ENCODE measurements at places on chromosomes 5 and 9.
A peak's percentile ranks its signal among the peaks of the same experiment; 100 is the strongest.

- no peak for DNase-seq
Observed at GRCh38 chr5:83096660-83097339, 19.5 kb downstream of the XRCC4 start.

- DNase-seq, result no peak
Observed at GRCh38 chr9:95640336-95640735, 123.6 kb upstream of the PTCH1 start.

DNA sequence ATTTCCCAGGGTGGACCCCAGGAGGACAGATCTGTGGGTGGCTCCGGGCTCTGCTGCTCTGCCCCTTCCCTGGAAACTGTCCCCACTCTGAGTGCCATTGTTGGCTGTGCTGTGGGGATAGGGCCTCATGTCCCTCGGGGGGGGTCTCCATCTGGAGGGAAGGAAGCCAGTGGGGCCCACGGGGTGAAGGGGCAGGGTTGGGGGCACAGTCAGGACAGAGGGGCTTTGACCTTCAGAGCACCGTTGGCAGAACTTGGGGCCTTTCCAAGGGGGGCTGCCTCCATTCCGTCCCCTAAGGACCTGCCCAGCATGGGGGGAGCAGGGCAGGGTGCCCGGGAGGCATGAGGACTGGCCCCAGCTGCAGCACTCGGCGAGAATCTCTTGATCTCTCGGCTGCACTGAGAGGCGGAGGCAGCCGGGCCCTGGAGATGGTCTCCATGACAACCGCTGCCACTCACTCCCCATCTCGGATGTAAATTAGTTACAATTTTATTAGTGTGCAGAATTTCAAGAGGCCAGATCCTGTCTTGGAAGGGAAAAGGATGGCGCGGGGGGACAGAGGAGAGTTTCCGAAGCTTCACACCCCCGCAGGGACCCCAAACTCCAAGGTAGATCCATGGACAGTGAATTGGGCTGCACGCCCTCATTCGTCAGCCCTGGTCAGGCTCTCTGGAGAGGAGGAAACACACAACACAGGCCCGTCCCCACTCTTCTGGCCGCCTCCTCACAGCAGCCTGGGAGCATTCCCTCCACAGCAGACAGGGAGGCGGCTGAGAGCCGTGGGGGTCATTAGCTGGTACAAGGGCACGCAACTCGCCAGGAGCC is 216.2 kb upstream of the IER5L start:
- DNase-seq, result no peak

- DNase-seq, result no peak
Observed at GRCh38 chr9:113409481-113409880, 994 bp downstream of the POLE3 start.

- DNase-seq, result no peak
Observed at GRCh38 chr5:6305853-6306252, 72.5 kb downstream of the MED10 start.

GRCh38 chr5:157827423-157827822 is 31.5 kb downstream of the CLINT1 start:
- DNase-seq, result no peak

DNA sequence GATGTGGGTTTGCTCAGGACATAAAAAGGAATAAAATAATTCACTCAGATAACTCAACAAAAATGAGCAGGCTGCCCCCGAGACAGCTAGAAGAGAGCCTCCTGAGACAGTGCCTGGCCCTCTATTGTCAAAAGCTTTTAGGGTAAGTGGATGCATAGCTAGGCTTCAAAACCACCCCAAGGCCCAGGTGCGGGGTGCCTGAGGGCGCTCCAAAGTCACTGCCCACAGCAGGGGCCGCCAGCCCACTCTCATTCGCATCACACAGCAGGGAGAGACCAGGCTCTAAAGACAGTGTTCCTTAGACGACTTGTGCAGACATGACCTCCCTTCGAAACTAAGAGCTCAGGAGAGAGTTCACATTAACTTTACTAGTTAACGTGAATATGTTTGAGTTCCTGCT is 271.5 kb downstream of the FSTL4 start:
- DNase-seq, result no peak

GRCh38 chr5:129113867-129114266 is 19.3 kb downstream of the ISOC1 start:
- DNase-seq, result no peak

DNA sequence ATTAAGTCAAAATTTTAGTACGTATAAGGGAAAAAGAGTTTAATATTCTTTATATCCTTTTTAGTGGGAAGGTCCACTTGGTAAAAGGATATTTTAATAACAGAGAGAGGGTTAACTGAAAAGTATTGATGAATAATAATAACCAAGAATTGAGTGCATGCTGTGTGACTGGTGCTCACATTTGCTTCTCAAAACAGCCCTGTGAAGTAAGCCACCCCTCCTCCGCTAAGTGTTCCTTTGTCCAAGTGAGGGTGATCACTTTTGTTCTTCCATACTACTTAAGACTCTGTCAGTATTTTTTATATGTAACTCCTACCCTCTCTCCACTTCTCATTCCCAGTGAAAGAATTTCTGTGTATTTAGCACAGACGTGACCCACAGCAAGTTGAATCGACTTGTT is 51.5 kb downstream of the SLC44A1 start:
- no peak for DNase-seq

- no peak for DNase-seq
Observed at GRCh38 chr5:131221888-131222287, 42.0 kb upstream of the CDC42SE2 start.

DNA sequence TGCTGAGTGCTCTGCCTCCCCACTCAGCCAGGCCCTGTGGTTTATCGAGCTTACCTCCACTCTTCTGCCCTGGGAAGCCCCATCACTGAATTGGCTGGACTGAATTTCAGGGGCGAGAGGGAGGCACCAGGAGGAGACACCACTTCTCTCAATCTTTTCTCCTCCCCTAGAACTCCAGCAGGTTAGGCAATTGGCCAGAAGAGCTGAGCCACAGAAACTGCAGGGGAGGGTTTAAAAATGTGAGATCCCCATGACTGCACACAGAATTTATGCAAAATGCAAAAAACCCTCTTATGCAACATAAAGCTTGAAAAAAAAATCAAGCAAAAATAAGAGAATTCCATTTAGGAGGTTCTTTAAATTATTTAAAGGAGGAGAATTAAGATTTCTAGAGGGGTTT is 29.9 kb downstream of the TUT7 start:
- DNase-seq, result peak; percentile 10

- no peak for DNase-seq
Observed at GRCh38 chr5:97400537-97400936, 217.5 kb upstream of the RIOK2 start.

DNA sequence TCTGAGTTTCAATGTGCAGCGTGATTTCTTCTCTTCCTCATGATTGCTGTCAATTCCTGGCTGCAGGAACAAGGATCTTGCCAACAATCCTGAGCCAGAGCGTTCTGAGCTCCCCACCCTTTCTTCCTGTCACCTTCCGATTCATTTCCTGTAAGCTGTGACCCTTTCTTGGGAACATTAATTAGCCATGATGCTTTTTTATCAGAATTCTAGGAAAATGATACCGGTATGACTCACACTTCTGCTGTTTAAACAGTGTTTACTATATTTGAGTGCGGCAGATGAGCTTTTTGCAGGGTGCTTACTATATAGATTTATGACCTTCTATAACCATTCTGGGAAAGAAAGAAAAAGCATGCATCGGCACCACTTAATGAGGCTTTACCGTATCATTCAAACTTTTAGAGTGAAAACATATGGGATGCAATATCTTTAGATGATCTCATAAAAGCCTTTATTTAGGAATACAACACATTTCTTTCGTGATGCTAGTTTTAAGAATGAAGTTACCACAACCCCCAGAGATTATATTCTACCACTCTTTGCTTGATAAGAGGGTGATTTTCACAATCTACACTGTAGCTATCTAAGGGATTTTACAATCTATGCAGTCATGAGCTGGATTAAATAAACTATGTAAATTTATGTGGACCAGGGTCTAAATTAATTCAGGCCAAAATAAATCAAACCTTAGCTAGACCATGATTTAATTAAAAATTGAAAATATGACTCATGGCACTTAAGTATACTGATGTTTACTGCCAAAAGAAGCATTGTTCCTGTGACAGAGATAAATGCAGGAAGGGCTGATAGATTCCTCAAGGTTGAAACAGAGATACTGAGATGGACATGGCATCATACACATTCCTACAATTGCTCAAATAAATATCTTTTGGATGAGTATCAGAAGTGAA is 38.0 kb upstream of the OSMR start:
- no peak for DNase-seq

DNA sequence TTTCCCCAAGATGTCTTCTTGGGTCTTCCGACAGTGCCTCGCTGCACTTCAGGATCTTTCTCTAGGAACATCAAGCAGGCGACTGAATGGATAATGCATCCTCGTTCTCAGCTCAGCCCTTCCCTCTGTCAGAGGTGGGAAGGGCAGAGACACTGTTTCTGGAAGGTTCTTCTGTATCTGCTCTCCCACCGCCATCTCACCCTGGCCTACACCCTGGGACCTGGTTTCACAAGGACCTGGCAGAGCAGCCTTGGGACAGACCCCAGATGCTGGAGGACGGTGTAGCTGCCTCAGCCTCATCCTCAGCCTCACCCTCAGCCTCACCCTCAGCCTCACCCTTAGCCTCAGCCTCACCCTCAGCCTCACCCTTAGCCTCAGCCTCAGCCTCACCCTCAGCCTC is 18.5 kb downstream of the MRPL36 start:
- DNase-seq, result no peak

GRCh38 chr5:102866237-102866600 is 111.1 kb downstream of the PAM start:
- DNase-seq, result no peak

- DNase-seq, result no peak
Observed at GRCh38 chr9:19432473-19432872, 23.7 kb downstream of the ACER2 start.

- DNase-seq, result no peak
Observed at GRCh38 chr9:2173170-2173569, 158.0 kb downstream of the SMARCA2 start.

- no peak for DNase-seq
Observed at GRCh38 chr9:124005029-124005771, 6.4 kb upstream of the LHX2 start.

- no peak for DNase-seq
Observed at GRCh38 chr5:122420537-122421236, 108.7 kb downstream of the SNCAIP start.

- peak; percentile 29 for DNase-seq
Observed at GRCh38 chr5:56319526-56320181, 86.5 kb upstream of the ANKRD55 start.

GRCh38 chr5:77864997-77865396 is 88.9 kb upstream of the TBCA start:
- no peak for DNase-seq

DNA sequence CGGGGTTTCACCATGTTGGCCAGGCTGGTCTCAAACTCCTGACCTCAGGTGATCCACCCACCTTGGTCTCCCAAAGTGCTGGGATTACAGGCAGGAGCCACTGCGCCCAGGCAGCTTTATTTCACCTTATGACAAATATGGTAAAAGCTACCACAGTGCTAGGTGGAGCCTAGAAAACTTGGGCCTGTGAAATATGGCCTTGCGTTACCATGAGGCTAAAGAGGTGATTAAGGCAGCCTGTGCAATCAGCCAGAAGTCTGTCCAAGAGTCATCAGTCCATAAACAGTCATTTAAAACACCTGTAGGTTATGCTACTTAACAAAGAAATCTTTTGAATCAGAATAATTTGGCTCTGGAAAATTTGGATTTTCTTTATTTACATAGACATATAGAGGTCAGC is 114.8 kb upstream of the ANKH start:
- no peak for DNase-seq

DNA sequence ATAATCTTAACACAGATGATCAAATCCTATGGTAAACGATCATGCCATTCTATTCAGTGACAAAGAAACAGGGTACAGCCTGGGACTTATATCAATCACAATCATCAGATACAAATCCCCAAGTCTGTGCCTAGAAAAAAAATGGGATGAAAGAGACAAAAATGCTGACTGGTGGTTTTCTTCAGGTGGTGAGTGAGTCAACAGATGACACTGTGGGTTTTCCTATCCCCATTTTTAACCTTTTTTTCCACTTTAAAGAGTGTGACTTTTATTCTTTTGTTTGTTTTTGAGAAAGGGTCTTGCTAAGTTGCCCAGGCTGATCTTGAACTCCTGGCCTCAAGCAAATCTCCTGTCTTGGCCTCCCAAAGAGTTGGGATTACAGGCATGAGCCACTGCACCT is 3.2 kb downstream of the CIZ1 start:
- no peak for DNase-seq

DNA sequence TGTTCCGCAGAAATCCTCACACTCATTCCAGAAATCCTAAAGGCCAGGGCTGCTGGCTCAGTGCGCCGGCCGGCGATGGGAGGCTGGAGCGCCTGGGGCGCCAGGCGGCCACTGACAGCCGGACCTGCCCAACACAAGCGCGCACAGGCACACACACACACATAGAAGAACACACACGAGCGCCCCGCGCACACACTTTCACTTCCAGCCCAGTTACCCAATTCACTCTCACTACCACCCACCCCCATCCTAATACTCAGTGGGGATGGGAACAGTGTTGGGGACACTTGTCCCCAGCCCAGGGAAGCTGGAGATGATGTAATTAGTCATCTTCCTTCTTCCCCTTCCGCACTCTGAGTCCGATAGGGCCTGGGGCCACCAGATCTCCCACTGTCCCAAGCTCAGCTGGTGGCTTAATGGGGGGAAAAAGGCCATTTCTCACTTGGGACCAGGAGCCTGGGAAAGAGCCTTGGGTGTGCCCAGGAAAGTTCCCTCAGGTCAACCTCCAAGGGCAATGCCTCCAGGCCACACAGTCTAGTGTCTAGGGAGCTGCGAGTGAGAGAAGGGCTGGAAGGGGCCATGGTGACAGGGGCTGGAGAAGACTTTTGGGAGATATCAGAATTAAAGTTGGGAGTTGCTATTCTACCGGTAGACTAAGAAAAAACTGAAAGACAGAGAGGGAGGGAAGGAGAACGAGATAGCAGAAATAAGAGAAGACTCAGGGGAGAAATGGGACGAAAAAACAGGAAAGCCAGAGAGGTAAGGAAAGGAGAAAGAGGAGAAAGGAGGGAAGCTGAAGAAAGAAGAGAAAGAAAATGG is 1.7 kb downstream of the EBF1 start:
- no peak for DNase-seq

- DNase-seq, result no peak
Observed at GRCh38 chr9:73684601-73685000, 532.9 kb downstream of the ANXA1 start.

- no peak for DNase-seq
Observed at GRCh38 chr9:14909961-14910805, at the start of gene FREM1. Gene FREM1, minus strand, starts transcription at chr9:14910428. Its CDS starts 41,451 bp downstream, at chr9:14868977.

DNA sequence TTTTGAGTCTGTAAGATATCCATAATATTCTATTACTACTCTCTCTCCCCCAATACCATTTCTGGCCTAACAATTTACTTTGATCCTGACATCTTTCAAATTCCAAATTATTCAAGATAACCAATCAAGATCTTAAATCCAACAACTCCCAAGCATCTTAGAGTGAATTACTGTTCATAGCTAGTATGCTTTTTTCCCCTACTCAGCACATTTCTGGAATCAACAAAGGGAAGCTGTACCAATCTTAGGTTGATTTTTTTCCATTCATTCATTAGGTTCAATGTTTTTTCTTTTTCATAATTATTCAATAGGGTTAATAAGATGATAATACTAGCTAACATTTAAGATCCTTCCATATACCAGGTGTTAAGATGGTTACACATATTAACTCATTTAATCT is 50.3 kb upstream of the MTMR12 start:
- no peak for DNase-seq
